ENCODE measurements at places on chromosomes 5 and 9.

GRCh38 chr9:126599047-126599650, 14.6 kb upstream of the LMX1B start:
- no peak for DNase-seq

- no peak for DNase-seq
Measured at GRCh38 chr9:134372581-134373267, 46.5 kb downstream of the RXRA start.

GRCh38 chr5:170290498-170290897, 7.1 kb downstream of the LCP2 start:
- DNase-seq, result no peak

- DNase-seq, result no peak
Measured at GRCh38 chr5:135435467-135436330, 11.4 kb downstream of the DCANP1 start.

DNA sequence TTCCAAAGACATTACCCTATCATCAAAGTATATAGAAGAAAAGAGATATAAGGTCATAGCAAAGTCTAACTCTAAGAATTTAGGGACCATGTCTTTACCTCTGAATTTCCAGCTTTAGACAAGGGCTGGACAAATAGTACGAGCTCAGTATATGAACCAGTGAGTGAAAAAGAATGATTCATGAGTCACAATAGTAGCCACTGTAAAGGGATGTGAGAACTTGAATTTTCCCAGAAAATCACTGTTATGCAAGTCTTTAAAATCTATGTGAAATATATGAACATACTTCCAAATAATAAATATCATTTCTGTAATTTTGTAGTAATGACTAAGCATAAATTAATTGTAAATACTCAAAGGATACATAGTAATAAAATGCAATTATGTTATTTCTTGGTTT, 305.9 kb upstream of the PRR16 start:
- DNase-seq, result no peak

- DNase-seq, result no peak
Measured at GRCh38 chr9:137294681-137295237, 7.3 kb downstream of the NRARP start.

DNA sequence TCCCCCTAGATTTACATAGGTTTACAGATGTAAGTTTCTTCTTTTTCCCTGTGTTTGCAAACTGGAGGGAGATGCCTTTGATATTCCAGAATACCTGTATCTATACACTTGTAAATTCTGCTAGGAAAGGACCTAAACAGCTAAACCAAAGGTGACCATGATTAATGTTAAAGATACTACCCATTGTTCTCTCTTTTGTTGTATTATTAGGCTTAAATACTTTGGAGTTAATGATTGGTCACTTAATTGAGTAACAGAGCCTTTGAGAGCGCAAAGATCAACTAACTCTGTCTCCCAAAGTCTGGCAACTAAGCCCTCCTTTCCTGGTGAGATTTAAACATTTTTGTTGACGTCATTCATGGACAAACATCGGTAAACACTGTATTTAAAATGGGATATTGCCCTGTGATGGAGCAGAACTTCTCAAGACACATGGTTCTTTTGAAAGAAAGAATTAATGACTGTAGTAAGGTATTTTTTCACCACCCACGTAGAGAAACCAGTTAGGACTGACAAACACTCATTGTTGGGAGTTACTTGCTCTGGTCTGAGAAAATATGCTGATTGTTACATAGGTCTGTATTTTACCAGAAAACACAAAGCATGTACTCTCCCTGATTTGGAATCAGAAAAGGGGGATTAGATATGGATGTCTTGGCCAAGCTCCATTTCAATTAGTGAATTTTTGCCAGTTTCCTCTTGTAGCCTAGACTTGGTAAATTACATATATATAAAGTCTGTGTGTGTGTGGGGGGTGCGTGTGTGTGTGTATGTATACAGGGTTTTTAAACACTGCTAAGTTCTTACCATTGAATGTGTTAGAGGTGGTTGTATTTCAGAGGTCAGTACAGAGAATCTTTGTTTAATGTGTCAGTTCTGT, 4.6 kb downstream of the VCAN start:
- no peak for DNase-seq

- DNase-seq, result no peak
Measured at GRCh38 chr5:160284291-160284873, 28.0 kb downstream of the CCNJL start.

DNA sequence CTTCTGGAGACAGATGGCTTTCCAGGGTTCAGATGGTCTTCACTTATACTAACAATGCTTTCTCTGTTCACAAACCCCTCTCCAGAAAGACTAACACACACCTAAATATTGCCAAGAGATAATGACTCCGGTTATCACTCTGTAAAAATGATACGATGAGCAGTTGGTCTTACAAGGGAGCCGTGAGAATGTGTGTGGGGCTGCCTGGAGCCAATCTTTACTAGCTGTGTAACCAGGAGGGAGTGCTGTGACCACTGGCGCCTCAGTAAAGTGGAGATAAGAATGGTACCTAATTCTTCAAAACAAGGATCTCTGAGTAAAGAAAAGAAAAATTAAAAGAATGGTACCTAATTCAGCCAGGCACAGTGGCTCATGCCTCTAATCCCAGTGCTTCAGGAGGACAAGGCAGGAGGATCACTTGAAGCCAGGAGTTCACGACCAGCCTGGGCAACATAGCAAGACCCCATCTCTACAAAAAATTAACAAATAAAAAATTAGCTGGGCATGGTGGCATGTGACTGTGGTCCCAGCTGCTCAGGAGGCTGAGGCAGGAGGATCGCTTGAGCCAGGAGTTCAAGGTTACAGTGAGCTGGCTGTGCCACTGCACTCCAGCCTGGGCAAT, 39.9 kb upstream of the IL17B start:
- no peak for DNase-seq

GRCh38 chr9:116860509-116861120, 173.5 kb downstream of the TRIM32 start:
- DNase-seq, result peak; percentile 40

GRCh38 chr5:107783551-107783950, 112.8 kb upstream of the EFNA5 start:
- DNase-seq, result no peak

DNA sequence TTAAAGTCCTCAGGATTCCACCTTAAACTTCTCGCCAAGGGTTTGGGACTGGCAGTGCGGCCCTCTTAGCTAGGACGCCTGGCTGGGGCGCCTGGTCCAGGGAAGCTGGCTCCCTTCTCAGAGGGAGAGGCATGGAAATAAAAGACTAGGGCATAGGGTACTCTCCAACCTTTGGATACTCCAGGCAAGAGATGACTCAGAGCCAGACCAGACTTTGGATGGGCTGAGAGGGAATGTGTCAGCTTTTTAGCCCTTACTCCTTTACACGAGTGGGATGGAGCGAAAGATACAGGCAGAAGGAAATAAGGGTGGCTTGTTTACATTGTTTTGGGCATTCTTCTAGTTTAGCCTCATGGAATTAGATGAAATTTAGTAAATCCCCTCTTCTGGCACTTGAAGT, 48.2 kb downstream of the IL31RA start:
- DNase-seq, result no peak

GRCh38 chr5:173740400-173740799, 124.0 kb upstream of the BOD1 start:
- DNase-seq, result no peak

- no peak for DNase-seq
Measured at GRCh38 chr5:89930591-89931392, 478.8 kb downstream of the CETN3 start.

DNA sequence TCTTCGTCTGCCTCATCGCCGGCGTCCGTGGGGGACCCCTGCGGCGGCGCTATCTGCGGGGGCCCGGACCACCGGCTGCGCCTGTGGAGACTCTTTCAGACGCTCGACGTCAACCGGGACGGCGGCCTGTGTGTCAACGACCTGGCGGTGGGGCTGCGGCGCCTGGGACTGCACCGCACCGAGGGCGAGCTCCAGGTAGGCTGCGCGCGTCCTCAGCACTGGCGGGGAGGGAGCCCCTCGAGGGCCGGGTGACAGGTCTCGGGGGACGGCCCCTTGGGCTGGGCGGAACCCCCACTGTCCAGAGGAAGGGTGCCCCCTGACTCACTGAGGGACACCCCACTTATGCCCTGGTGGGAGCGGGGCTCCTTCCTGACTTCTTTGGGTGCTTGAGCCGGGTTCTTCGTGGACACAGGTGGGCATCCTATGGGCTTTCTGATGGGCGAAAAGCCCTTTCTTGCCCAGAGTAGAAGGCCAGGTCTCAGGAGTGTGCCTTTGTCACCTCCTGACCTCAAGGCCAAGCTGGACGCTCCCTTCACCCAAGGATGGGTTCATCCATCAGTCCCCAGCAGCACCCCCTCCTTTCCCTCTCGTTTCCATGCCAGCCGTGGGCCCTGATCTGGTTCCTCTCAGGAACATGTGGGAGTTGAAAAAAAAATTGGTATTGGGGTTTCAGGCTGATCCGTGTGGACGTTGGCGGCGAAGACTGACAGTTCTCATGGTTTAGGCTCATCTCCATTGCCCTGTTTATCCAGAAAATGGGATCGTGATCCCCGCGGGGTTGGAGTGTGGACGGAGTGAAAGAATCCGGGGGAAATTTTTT, 564 bp downstream of the SLC25A25 start:
- no peak for DNase-seq

DNA sequence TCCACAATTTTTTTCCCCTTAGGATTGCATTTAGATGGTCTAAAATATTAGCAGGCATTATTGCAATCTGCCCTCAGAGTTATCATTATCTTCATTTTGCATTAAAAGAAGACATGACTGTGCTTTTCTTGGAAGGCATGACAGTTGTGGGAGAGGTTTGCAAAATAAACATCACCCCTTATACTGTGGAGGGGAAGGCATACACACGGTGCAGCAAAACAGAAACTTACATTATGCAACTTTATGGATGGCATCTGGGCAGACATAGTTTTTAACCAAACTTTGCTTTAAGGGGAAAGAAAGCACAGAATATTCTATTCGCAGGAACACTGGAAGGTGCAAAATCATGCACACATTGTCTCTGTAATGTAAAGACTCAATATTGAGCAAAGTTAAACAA, 505.8 kb upstream of the ADAMTS16 start:
- DNase-seq, result no peak

- DNase-seq, result no peak
Measured at GRCh38 chr9:92121265-92121664, 6.1 kb upstream of the SPTLC1 start.

DNA sequence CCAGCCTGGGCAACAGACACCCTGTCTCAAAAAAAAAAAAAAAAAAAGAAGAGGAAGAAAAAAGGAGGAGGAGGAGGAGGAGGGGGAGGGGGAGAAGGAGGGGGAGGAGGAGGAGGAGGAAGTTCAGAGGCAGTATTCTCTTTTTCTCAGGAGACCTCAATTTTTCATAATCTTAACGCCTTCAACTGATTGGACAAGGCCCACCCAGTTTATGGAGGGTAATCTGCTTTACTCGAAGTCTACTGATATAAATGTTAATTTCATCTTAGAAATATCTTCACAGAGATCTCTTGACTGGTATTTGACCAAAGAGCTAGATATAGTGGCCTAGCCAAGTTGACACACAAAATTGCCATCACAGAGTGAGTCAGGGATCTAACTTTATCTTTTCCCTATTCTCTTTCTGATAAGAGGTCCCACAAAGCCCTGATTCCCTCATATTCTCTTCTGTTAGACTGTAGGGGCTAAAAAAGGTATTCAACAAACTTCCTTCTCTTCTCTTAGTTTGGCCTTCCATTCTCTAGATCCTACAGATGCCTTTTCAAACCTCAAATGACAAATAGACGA, 115.5 kb upstream of the ABCA1 start:
- DNase-seq, result no peak

- DNase-seq, result no peak
Measured at GRCh38 chr9:34741628-34742027, 31.7 kb upstream of the CCL21 start.

DNA sequence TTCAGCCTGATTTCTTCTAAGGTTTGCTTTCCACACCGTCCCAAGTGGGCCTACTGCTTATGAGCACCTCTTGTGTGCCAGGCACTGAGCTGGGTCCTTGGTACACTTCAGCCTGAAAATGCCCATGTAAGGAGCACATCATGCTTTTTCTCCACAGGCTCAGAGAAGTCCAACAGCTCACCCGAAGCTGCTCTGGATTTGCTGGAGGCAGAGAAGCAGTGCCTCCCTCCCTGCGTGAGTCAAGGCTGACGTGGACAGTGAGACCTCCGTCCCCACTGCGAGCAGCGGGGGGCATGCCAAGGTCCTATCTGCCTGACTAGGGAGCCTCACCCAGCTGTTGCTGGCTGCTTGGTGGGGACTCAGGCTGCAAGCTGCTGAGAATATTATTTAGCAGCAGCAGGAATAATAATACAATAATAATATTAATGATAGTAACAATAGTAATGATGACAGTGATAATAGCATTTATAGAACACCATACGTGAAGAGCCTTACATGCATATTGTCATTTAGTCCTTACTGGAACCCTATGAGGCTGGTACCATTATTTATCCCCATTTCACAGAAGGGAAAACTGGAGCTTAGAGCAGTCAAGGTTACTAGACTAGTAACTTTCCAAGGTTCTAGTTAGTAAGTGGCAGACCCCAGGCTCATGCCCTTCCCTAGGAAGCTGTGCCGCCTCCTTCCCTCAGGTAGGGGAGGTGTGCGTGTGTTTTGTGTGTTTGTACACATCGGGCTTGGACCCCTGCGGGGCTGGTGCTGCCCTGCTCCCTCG, 194.8 kb downstream of the HSPA4 start:
- DNase-seq, result no peak

GRCh38 chr9:14584571-14584970, 108.7 kb downstream of the ZDHHC21 start:
- no peak for DNase-seq

- DNase-seq, result no peak
Measured at GRCh38 chr9:32487981-32488380, 38.0 kb downstream of the RIGI start.

- DNase-seq, result peak; percentile 3
Measured at GRCh38 chr9:133726401-133727276, 11.5 kb downstream of the SARDH start.

DNA sequence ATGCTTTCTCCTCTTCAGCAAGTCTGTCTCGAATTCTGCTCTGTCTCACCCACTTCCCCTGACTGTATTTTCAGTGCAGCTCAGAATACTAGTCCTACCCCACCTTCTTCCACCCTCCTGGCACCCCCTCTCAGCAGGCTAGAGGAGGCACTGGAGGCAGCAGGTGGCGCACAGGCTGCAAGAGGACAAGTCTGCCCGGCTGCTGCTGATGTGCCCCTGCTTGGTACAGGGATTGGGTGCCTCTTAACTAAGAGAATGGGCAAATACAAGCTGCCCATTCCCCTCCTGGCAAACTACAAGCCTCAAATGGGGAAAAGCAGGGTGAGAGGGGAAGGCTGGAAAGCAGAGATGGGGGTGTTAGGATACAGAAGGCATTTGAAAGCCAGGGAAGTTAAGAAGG, 5.1 kb downstream of the TLN1 start:
- no peak for DNase-seq

DNA sequence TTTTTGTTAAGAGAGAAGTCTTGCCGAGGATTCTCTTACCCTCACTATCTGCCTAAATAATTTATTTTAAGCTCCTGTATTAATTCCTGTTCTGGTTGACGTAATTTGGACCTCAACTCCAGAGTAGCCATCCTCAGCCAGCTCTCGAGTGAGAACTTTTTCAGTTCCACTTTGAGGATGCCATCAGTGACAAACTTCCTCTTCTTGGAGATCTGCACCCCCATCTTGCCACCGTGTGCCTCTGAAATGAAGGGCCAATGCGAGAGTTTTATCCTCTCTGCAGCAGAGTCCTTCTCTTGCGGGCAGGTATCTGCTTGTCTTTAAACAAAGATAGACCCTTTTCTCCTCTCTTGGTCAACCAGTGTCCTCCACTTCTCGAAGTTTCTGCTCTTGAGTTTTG, 19.5 kb upstream of the TMEM174 start:
- no peak for DNase-seq

- DNase-seq, result no peak
Measured at GRCh38 chr5:4023091-4023752, 427.6 kb downstream of the IRX1 start.

Data from NCI-H2227 treated with DMSO at 0.1 percent for 48 hours (cell line).